ENCODE measurements at places on chromosomes 11 and 22.

- no peak for DNase-seq
These were observed 9.9 kb upstream of the TALDO1 start for GRCh38 chr11:737366-737765.

DNA sequence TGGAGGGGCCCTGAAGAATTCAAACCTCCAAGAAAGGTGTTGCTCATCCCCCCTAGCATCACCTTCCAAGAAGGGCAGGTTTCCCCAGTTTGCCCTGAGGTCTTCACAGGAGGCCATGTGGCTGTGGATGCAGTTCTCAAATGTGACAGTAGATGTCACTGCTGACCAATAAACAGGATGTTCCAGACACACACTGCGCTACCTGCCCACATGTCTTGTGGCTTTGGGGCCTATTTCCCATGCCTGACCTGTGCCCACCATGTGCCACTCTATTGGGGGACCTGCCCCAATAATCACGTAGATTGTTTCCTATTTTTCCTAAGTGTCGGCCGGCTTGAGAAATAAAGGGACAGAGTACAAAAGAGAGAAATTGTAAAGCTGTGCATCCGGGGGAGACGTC, 4.5 kb downstream of the GSTT2 start:
- peak; percentile 63 for DNase-seq

- DNase-seq, result peak; percentile 50
These were observed 11.0 kb upstream of the MICALL1 start for GRCh38 chr22:37894939-37895670.

- DNase-seq, result no peak
These were observed 26.4 kb downstream of the SCN4B start for GRCh38 chr11:118126082-118126838.

DNA sequence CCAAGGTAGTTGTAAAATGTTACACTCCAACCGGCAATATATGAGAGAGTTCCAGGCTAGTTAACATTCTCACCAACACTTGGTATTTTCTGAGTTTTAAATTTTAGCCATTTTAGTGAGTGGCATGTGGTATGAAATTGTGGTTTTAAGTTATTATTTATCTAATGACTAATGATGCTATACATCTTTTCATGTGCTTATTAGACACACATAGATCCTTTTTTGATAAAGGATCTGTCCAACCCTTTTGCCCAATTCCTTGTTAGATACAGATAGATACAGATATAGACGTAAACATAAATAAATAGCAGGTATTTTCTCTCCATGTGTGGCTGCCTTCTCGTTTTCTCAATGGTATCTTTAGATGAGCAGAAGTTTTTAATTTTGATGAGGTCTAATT, 39.3 kb downstream of the ALKBH8 start:
- no peak for DNase-seq

DNA sequence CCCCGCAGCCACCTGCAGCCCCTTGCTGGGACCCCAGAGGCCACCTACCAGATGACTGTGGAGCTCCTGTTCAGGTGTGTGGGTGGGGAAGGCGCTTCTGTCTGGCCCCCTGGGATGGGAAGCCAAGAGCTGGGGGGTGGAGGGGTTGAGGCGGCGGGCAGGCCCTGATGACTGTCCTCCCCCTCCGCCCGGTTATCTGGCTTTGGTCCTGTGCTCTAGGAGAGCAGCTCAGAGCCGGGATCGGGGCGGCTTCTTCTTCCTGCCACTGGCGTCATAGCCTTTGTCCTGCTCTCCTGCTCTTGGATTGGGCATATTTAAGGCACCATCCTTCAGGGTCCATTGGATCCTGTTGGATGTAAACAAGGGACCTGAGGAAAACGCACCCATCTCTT, 38.4 kb downstream of the TPCN2 start:
- DNase-seq, result no peak

DNA sequence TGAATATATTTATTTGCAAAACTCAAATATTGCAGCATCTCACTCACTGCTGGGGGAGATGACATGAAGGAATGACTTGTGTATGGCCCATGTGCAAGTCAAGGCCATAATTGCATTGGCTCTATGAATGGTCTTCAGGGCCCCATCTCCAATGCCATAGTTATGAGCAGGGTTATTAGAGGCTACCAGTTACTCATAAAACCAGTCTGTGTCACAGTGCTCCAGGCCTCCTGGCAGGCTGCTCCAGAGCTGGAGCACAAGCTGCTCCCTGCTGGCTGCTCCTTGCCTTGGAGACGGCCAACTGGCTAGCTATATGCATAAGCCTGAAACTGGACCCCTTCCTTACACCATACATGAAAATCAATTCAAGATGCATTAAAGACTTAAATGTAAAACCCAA, 145.7 kb downstream of the TRPC6 start:
- DNase-seq, result no peak

DNA sequence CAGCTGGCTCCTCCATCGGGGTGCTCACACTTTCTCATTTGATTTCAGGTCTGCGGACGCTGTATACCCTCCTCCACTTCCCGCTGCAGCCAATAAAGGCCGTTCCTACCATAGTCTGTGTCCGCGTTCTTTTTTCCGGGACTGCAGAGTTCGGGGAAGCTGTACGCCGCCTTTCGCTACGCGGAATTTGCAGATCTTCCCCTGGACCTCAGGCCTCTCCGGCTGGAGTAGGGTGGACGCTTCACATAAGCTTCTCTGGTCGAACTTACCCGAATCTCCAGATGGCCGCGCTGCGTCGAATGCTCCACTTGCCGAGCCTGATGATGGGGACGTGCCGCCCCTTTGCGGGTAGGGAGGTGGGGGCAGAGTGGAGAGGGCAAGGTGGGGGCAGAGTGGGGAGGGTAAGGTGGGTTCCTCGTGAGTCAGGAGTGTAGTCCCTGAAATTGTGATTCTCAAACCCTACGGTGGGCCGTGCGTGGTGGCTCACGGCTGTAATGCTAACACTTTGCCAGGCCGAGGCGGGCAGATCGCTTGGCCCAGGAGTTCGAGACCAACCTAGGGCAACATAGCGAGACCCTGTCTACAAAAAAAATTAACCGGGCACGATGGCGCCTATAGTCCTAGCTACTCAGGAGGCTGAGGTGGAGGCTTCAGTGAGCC, 617 bp downstream of the CSKMT start:
- DNase-seq, result peak; percentile 78

- DNase-seq, result no peak
These were observed 2.4 kb upstream of the TRABD start for GRCh38 chr22:50183141-50183971.

GRCh38 chr11:116344601-116345000, 428.2 kb downstream of the BUD13 start:
- DNase-seq, result no peak

DNA sequence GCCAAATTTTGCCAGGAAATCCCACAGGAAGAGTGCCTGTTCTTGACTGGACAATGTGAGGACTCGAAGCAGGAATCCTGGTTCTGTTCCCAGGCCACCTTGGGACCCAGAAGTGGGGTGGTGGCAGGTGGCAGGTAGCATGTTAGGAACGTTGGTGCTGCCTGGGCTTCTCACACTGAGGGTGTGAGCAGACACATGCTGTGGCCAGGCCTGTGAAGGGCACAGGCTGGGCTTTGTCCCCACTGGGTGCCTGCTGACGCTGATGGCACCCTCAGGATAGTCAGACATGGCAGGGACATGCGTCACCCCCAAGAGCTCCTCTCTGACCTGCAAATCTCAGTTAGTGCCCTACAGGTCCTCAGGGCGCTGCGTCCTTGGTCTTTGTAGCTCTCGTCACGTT, 21.1 kb upstream of the NECTIN1 start:
- DNase-seq, result no peak

DNA sequence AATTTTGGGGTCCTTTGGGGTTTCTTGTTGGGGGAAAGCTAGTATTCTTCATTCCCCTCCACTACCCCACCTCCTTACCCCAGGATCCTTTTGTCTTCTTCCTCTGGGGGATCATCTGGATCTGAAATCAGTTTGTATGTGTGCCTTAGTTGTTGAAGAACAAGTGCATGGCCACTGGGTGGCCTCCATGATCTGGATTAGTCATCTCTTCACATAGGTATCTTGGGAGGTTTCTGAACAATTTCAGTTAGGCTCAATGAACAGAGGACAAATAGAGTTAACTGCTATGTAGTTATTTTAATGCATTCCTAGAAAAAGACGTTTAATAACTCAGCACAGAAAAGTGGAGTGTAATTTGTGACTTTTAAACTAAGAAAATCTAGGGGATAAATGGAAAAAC, 7.1 kb upstream of the VWA5A start:
- peak; percentile 36 for DNase-seq

- DNase-seq, result no peak
These were observed 203.7 kb upstream of the DDI1 start for GRCh38 chr11:103832762-103833161.

Data from cardiac muscle cell (in vitro differentiated cells and primary cell).